HCT116 (cell line): ENCODE measurements at places on chromosomes 4 and X. TPM values are rescaled to one million over a fixed set of nuclear protein-coding genes. Genes with fewer than 3 reads are reported as not detected.

Gene FRG2
- not detected for total RNA-seq

Gene QRFPR
- total RNA-seq = not detected

Gene FAM9C
- not detected for total RNA-seq

Gene TEX13D
- total RNA-seq = 0.15 TPM

Gene PCDH18
- 0.17 TPM for total RNA-seq

Gene DGKK
- not detected for total RNA-seq

Gene IL15
- total RNA-seq = 1.2 TPM

Gene DNAAF6
- not detected for total RNA-seq

Gene PHEX
- total RNA-seq = 0.27 TPM

Gene TMSB15A
- total RNA-seq = 17.0 TPM

Gene TRAPPC2
- total RNA-seq = 11.9 TPM

Gene PGRMC1
- total RNA-seq = 81.6 TPM

- DNase-seq = no peak
- H3K27ac ChIP-seq = no peak overlapping the region
- H3K27me3 ChIP-seq = no peaks in the 10 kb centered on the region
- H3K4me1 ChIP-seq = no peaks in the 10 kb centered on the region
These were observed 1030.9 kb downstream of the FSTL5 start for GRCh38 chr4:161132715-161133425.

DNA sequence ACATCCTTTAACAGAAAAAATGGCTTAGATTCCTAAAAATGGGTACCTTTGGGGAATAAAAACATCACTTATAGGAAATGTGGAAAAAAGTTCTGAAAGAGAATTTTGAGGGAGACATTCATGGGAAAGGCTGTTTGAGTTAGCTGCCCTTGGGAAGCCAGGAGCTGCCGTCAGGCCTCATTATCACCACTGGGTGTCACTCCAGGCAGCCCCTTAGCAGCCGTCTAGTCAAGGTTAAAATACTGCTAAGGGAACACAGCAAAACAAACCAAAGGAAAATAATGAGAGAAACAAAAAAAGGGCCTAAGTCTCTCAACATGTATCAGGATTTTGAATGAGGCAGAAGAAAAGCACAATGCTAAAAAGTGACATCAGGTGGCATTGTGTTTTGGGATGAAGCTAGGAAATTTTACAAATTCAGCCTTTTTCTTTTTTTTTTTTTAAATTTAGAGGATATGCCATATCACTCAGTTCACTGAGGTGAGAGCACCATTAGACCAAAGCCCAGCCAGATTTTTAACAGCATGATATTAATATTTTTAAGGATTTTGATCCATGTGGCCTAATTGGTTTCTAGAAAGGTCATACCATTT is 235.3 kb downstream of the GPAT3 start:
- H3K4me1 ChIP-seq = no peaks in the 10 kb centered on the region
- no peaks in the 10 kb centered on the region for H3K36me3 ChIP-seq
- H3K27ac ChIP-seq = no peak overlapping the region
- peak; percentile 51 for DNase-seq
- H3K4me3 ChIP-seq = no peak overlapping the region

DNA sequence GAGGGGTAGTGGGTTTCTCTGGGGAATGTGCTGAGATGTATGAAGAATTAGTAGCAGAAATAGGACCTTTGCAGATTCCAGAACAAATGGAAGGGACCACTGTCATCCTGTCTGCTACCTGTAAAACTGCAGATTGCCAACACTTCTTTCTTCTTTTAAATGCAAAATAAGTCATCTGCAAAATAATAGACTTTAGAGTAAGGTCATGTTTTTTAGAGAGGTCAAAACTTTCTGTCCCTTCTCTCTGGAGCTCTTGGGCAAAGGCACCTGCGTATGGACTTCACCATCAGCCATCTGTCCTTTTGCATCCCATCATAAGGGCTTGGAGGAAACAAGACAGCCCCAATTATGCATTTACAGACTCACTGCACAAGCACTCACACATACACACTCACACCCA is 121.1 kb upstream of the PPARGC1A start:
- no peaks in the 10 kb centered on the region for H3K27me3 ChIP-seq
- no peak overlapping the region for H3K4me3 ChIP-seq

DNA sequence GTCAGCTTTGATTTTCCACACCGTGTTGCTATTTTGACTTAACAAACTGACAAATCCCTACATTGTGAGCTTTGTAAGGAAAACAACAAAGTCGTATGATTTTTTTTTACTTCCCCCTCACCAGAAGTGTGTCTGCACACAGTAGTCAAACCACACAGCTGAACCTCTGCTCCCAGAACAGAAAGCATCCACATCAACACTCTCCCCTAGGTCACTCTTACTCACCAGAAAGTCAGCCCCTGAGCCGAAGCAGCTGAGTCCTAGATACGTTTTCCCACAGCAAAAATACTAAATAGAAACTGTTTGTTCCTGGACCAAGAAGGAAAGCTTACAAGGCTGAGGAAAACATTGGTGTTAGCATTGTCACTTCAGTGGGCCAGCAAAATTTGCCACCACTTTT is 305.7 kb downstream of the DHX15 start:
- no peaks in the 10 kb centered on the region for H3K27me3 ChIP-seq
- H3K36me3 ChIP-seq = no peaks in the 10 kb centered on the region
- H3K4me1 ChIP-seq = no peaks in the 10 kb centered on the region
- H3K27ac ChIP-seq = no peak overlapping the region
- no peak for DNase-seq
- H3K4me3 ChIP-seq = no peak overlapping the region

GRCh38 chr4:75723163-75724065 is 963 bp upstream of the USO1 start:
- no peaks in the 10 kb centered on the region for H3K36me3 ChIP-seq
- peak overlapping the region; percentile 89 for H3K4me3 ChIP-seq
- H3K4me1 ChIP-seq = peaks cover 11% of the 10 kb centered on the region
- no peak for DNase-seq

DNA sequence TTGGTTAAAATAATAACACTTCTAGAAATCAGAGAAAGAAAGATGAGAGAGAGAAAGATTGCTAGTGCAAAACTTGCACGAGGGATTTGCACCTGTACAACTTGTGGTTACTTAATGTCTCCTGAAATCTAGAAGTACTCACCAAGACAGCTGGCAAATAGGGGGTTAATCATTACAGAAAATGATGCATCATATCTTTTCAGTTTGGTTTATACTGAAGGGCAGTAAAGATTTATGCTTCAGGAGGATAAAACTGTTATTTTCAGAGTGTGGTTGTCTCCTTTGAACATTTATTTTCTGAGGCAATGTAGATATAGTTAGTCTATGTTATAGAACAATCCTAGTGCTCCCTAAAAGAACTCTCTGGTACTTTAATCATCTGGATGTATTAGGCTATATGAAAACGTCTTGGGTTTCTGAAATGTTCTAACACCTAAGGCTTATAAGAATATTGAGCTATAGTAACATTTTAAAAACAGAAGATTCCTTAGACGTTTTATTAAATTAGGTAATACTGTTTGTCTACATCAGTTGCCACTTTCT is 13.3 kb downstream of the ATOH1 start:
- DNase-seq = no peak
- H3K36me3 ChIP-seq = no peaks in the 10 kb centered on the region
- H3K27ac ChIP-seq = no peak overlapping the region
- H3K4me1 ChIP-seq = no peaks in the 10 kb centered on the region
- no peak overlapping the region for H3K4me3 ChIP-seq

GRCh38 chr4:8328456-8328855 is 58.9 kb downstream of the HTRA3 start:
- no peak overlapping the region for H3K4me3 ChIP-seq
- H3K36me3 ChIP-seq = no peaks in the 10 kb centered on the region
- no peaks in the 10 kb centered on the region for H3K4me1 ChIP-seq
- no peak overlapping the region for H3K27ac ChIP-seq
- H3K27me3 ChIP-seq = no peaks in the 10 kb centered on the region

DNA sequence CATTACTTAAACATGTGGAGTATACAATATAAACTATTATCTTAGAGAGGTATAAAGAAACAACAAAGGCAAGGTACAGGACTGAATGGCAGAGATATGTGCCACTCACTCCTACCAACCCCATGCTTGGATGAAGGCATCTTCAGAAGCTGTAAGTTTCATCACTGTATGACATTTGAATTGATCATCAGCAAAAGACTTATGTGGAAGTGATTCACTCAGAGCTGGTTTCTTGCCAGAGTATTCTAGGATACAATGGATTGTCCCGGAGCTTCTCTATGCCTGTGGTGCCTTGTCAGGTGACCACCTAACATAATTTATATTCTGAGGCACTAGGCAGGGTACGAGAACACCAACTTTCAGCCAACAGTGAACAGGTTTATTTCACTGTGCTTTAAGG is 392.2 kb downstream of the PPP1R2C start:
- H3K4me3 ChIP-seq = no peak overlapping the region
- H3K36me3 ChIP-seq = no peaks in the 10 kb centered on the region
- DNase-seq = no peak
- peaks cover 10% of the 10 kb centered on the region; the same call in 1 of the 2 replicates for H3K4me1 ChIP-seq

GRCh38 chr4:3352941-3353594 is 60.2 kb downstream of the RGS12 start:
- no peak overlapping the region for H3K27ac ChIP-seq
- no peak overlapping the region for H3K4me3 ChIP-seq
- H3K36me3 ChIP-seq = no peaks in the 10 kb centered on the region
- no peaks in the 10 kb centered on the region for H3K27me3 ChIP-seq

DNA sequence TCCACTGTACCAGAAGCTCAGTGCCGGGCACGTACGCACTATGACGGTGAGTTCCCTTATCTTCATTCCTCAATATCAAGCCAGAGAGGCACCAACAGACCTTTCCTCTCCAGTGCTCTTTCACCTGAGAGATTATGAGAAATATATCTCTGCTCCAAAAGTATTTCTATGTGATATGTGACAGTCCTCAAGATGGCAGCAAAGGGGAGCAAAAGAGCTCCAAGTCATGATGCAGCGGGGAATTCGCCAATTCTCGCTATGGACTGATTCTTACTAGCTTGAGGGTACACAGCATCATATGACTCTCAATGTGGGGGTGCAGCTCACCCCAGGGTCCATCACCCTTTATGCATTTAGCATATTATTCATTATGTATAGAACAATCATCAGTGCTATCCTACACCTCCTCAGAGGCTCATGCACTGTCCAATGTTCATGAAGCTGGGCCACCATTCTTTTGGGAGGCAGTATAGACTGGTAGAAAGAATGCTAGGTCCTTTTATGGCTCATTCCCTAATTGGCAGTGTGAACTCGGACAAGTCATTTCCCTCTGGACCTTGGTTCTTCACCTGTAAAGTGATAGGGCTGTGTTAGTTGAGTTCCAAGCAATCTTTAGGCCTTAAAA is 12.8 kb upstream of the IQSEC2 start:
- H3K36me3 ChIP-seq = no peaks in the 10 kb centered on the region
- H3K4me1 ChIP-seq = no peaks in the 10 kb centered on the region
- DNase-seq = no peak
- H3K4me3 ChIP-seq = no peak overlapping the region

- no peak overlapping the region for H3K4me3 ChIP-seq
- no peaks in the 10 kb centered on the region for H3K27me3 ChIP-seq
- no peaks in the 10 kb centered on the region for H3K36me3 ChIP-seq
- DNase-seq = no peak
- H3K27ac ChIP-seq = no peak overlapping the region
These were observed 633.1 kb downstream of the GRXCR1 start for GRCh38 chr4:43525646-43526045.

DNA sequence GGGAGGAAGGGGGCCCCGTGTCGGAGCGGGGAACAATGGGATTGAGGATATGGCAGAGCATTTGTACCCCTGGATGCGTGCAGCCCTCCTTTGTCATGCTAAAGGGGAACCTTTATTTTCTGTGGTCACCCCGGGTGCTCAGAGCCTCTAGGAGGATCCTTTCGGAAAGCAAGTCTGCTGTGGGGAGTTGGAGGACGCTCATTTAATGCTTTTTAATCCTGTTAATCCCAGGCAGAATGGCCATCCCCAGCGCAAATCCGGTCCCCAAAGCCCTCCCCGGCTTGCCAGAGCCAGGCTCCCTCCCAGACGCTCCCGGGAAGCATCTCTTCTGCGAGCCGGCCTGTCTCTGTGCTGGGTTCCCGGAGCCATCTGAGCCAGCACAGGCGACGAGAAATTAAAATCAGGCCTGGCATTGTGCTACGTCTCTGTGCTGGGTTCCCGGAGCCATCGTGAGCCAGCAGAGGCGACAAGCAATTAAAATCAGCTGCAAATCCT is 113.2 kb upstream of the PPP2R3B start:
- no peak overlapping the region for H3K27ac ChIP-seq
- no peaks in the 10 kb centered on the region for H3K4me1 ChIP-seq
- DNase-seq = no peak
- no peaks in the 10 kb centered on the region for H3K36me3 ChIP-seq

GRCh38 chrX:117327373-117327772 is 789.2 kb downstream of the KLHL13 start:
- no peaks in the 10 kb centered on the region for H3K4me1 ChIP-seq
- no peaks in the 10 kb centered on the region for H3K27me3 ChIP-seq
- no peaks in the 10 kb centered on the region for H3K36me3 ChIP-seq
- no peak overlapping the region for H3K27ac ChIP-seq
- no peak overlapping the region for H3K4me3 ChIP-seq

GRCh38 chr4:4333265-4333706 is 43.2 kb downstream of the ZBTB49 start:
- no peak for DNase-seq
- H3K4me3 ChIP-seq = no peak overlapping the region
- no peaks in the 10 kb centered on the region for H3K27me3 ChIP-seq
- H3K4me1 ChIP-seq = peaks cover 8% of the 10 kb centered on the region; the same call in 1 of the 2 replicates

GRCh38 chrX:31232506-31232905 is 160.7 kb upstream of the FTHL17 start:
- no peak for DNase-seq
- no peak overlapping the region for H3K4me3 ChIP-seq
- no peaks in the 10 kb centered on the region for H3K36me3 ChIP-seq
- no peaks in the 10 kb centered on the region for H3K4me1 ChIP-seq

GRCh38 chr4:100811046-100811445 is 293.2 kb upstream of the EMCN start:
- H3K36me3 ChIP-seq = no peaks in the 10 kb centered on the region
- DNase-seq = no peak
- H3K27me3 ChIP-seq = no peaks in the 10 kb centered on the region
- H3K4me3 ChIP-seq = no peak overlapping the region
- no peaks in the 10 kb centered on the region for H3K4me1 ChIP-seq

- no peaks in the 10 kb centered on the region for H3K4me1 ChIP-seq
- no peak overlapping the region for H3K4me3 ChIP-seq
- H3K27me3 ChIP-seq = no peaks in the 10 kb centered on the region
These were observed 41.0 kb upstream of the SCD5 start for GRCh38 chr4:82839624-82840023.

DNA sequence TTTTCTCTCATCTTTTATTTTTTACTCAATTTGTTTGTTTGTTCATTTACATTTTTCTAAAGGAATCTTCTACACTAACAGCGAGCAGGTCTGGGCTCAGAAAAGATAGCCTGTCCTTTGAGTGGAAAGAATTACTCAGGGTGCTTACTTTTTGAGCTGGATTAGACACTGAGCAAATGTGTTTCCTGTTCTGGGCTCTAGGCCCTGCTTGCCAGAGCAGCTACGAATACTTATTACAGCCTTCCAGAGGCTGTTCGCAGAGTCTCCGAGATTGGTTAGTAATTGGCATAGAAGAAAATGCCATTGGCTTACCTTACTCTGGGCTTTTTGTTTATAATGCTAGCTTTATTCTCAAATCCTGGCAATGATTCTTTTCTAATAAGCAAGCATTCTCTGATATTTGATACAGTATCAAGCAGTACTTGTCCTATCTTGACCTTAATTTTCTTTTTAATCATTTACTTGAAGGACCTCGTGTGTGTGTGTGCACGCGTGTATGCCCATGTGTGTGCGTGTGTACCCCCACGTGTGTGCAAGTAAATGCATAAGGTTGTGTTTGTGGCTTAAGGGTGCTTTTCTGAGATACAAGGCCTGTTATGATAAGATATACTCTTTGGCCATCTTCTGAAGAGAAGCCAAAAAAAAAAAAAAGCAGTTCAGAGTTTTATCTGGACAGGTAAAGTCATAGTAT is 76.2 kb upstream of the GRXCR1 start:
- no peaks in the 10 kb centered on the region for H3K27me3 ChIP-seq
- H3K36me3 ChIP-seq = no peaks in the 10 kb centered on the region
- no peaks in the 10 kb centered on the region for H3K4me1 ChIP-seq
- no peak for DNase-seq
- no peak overlapping the region for H3K4me3 ChIP-seq
